ENCODE measurements at places on chromosomes 13 and 19.

DNA sequence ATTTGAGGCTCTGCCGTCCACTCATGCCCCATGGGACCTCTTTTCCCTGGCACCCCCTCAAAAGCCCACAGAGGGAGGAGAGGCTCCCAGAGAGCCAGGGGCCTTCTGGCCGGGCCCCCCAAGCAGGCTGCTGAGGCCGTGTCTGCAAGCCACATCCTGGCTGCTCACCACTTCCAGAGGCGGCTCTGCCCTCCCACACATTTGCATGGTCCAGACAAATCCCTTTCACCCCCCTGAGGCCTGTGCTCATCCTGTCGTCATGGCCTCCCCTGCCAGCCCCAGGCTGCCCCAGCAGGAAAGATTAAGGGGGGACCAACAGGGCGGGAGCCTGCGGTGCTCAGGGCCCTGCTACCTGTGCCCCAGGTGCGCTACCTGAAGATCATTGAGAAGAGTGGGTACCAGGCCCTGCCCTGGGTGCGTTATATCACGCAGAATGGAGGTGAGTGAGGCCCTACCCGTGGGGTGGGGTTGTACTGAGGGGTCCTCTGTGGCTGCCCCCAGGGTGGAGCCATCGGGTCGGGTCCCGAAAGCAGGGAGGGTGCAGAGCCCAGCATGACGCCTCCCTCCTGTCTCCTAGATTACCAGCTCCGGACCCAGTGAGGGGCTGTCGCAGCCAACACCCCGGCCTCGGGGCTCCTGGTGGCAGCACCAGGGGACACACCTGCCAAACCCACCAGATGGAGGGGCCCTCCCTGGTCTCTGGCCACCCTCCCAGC, 36.3 kb downstream of the AP1M1 start:
- no peak for DNase-seq

DNA sequence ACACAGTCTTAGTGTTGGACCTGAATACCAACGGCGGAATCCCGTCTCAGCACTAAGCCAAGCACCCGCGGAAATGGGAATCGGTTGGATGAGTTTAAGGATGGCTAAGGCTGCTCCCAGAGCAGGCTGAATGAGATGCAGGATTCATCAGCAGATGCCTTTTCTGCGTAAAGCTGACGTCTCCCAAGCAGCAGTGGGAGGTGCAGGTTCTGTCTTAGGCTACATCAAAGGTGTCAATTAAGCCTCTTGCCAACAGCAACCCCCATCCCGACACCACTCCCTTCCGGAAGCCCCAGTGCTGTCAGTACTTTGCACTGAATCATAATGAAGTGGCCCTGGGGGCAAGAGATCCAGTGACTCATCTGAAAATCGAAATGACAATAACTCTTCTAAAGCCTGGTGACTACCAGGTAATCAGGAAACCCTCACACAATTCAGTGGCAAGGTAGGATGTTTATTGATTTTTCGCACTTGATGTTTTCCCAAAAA, 275.6 kb downstream of the DCLK1 start:
- no peak for DNase-seq

DNA sequence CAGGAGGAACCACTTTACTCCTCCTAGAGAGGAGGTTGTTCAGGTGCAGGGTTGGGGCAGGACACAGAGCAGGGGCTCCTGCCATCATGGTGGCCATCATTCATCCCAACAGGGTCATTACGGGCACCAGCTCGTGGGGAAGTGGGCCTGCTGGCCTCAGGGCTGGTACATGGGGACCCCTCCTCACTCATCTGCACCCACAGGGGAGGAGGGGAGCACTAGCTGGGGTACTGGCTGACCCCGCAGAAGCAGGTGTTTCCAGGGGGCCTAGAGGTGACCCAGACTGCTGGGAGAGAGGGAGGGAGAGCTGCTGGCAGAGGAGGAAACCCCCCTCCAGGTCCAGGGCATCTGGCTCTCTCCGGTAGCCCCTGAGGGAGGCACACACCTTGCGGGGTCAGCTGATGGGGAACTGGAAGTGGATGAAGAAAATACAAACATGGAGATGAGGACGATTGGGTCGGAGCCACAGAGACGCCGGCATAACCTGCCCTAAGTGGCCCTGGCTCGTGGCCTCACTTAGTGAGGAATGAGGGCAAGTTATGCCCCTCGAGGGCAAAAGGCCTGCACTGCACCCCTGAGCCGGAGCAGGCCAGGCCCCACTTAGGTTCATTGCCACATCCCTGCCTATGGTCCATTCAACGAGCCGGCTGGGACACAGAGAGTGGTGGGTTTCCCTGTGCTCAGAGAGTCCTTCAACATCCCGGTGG, 76.2 kb downstream of the SOX1 start:
- no peak for DNase-seq

- no peak for DNase-seq
Observed at GRCh38 chr13:51308781-51309180, 30.7 kb upstream of the SERPINE3 start.

GRCh38 chr13:113555141-113555540, 29.4 kb upstream of the TFDP1 start:
- DNase-seq: no peak

DNA sequence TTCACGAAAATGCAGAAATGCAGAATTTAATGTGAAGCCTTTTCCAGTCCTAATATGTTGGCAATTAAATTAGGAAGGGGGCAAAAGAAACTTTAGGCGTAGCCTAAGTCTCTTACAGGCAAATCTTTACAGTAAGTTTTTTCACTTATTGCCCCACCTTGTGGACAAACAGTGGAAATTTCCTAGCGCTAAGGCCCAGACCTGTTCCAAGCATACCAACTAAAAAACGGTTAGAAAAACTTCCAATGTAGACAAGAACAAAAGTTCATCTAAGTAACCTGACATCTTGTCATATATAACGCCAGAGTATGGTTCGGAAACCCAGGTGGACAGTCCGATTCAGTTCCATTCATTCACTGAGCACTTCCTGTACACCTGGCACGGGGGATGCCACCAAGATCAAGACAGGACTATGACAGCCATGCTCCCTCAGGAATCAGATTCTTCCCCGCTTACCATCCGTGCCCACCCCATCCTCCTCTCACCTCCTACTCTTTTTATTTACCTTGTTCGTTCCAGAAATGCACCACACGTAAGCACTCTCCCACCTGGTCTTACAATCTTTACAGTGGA, 4.9 kb downstream of the ZAR1L start:
- no peak for DNase-seq

DNA sequence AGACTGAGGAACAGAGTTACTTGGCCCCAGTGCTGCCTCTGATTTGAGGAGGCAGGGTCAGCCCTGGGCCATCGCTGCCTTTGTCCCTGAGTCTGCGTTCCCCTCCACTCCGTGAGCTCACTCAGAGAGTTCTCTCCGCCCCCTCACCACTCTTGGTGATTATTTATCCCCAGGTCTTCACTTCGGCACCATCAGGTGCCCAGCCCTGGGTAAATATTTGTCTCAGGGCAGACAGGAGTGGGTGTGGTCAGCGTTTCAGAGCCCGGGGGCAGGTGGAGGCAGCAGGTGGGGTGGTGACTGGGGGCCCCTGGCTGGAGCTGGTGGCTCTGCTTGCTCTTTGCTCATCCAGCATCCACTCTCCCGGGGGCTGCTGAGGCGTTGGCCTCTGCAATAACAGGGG, 20.6 kb downstream of the PPP1R37 start:
- peak; percentile 93 for DNase-seq

GRCh38 chr19:3712663-3713611, 4.8 kb downstream of the TJP3 start:
- no peak for DNase-seq

DNA sequence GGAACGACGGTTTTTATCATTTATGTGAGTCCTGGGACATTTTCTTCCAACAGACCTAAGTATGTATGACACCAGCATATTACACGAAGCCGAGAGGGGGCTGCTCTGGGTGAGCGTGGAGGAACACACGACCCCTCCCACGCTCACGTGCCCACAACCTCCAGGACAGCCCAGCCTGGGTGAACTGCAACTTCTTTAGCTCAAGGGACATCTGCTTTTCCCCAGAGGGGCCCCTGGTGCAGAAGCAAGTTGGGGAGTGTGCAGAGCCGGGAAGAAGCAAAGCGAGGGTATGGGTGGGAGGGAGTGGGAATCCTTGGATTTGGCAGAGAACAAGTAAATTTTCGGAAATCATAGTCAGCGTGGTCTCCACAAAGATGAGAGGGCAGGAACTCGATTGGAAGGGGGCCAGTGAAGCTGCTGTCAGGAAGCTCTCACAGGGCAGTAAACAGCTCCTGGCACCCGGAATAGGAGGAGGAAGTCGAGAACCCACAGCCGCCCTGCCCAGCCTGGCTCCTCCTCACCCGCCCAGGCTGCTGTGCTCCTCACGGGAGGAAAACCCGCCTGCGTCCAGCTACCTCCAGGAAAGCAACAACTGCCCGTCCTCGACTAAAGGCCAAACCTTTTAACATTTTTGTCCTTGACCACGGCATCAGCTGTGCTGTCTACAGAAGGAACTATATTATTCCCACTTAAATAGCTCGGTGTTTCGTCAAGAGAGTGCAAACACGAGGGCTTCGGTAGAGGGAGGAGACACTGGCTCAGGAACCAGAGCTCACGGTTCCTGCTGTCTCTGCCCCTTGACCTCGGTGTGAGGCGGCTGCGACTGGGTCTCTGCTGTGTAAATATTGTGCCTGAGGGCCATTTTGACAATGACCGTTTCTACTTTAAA, 17.2 kb upstream of the CFAP97D2 start:
- DNase-seq: peak; percentile 17

GRCh38 chr13:43402380-43402779, 379.0 kb downstream of the DNAJC15 start:
- DNase-seq: no peak

DNA sequence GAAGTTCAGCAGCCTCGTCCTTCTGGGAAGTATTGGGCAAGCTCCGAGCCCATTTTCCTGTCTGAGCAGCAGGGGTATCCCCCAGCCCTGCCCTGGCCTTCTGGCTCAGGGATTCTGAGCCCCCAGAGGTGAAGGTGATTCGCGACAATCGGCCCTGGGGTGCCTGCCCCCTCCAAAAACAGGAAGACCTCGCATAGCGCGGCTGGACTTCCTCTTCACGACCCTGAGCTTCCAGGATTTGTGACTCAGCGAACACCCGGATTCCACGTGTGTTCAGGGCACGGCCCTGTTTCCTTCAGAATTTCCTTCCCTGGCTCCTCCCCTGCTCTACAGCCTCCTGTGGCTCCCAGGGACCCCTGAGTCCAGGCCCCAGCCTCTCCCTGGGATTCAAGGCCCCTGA, at the start of gene SEMA6B:
TSS of gene SEMA6B (minus strand) at position 116 of the 400 bp plus-strand sequence. CDS start 1,227 bp downstream, outside the sequence.
- no peak for DNase-seq

GRCh38 chr19:3548606-3549005, 8.8 kb downstream of the MFSD12 start:
- DNase-seq: no peak

GRCh38 chr13:104426435-104426834, 1360.2 kb upstream of the SLC10A2 start:
- DNase-seq: no peak

GRCh38 chr19:54302257-54302656, 10.7 kb downstream of the LILRA5 start:
- DNase-seq: no peak

GRCh38 chr13:84563611-84564010, 681.3 kb upstream of the SLITRK1 start:
- DNase-seq: no peak

DNA sequence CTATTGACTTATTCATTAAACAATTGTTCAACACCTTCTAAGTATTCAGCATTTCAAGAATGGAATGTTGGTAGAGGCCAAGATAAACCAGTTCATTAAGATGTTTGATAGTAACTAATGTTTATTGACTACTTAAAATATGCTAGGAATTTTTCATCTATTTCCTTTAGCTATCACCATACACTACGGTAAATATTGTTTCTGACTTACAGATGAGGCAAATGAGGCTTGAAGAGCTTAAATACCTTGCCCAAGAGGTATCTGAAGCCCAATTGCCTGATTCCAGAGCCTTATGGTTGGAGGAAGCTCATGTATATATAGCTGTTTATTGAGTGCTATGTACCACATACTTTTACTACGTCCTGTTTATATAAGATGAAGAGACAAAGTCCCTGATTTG, 286.2 kb downstream of the NDFIP2 start:
- no peak for DNase-seq

DNA sequence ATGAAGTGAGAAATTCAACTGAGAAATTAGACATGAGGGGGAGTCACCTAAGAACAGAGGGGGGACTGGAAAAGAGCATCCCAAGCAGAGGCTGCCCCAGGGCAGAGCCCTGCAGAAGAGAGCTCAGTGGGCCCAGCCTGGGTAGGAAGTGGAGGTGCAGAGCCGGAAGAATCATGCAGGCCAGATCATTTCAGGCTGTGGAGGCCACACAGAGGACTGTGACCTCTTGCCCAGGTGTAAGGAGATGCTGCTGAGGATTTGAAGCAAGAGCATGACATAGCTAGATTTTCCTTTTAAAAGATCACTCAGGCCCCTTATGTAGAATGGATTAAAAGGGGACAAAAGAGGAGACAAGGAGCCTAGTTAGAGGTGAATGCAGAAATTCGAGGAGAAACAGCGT, 63.9 kb upstream of the SPATA13 start:
- no peak for DNase-seq

- DNase-seq: no peak
Observed at GRCh38 chr13:41691274-41691673, 233.9 kb downstream of the RGCC start.
